ENCODE measurements at places on chromosomes 16 and 17.

DNA sequence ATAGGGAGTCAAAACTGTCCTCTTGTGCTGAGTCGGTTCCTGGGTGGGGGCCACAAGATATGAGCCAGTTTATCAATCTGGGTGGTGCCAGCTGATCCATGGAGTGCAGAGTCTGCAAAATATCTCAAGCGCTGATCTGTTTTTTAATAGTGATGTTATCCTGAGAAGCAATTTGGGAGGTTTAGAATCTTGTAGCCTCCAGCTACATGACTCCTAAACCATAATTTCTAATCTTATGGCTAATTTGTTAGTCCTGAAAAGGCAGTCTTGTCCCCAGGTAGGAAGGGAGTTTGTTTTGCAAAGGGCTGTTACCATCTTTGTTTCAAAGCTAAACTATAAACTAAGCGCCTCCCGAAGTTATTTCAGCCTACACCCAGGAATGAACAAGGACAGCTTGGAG is 1.7 kb downstream of the TSPAN10 start:
- no peak for DNase-seq

- DNase-seq = no peak
Measured at GRCh38 chr17:49592263-49592662, 16.6 kb downstream of the NXPH3 start.

DNA sequence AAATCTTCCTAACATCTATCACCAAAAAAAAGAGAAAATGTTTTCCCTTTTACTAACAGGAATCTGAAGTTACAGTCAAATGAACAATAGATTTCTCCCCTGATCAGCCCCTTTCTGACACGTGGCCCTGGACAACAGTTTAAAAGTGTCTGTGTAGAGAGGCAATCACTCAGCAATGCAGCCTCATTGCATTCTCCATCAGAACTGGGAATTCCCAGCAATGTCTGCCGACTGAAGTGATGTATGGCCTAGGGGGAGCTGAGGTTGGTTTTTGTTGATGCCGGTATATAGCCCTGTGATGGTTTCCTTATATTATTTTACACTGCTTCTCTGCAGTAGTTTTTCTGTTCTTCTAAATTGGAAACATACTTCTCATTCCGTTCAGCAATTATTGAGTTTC is 904.3 kb upstream of the CDH8 start:
- DNase-seq = no peak

DNA sequence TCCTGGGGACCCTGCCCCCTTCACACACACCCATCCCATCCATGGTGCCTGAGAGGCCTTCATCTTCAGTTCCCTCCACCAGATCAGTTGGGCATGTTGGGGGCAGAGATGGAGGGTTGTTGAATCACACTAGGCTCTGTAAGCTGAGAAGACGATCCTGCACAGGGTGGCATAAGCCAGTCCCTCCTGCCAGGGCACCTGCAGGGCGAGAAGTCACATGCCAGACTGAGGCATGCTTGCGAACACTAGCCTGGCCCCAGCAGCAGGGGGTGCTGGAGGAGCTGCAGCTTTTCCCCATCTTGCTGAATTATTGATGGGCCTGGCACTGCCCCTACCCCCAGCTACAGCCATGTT is 6.1 kb upstream of the TBX2 start:
- peak; percentile 72 for DNase-seq

GRCh38 chr16:23640931-23641765 is at the start of the genes DCTN5 and PALB2:
Gene DCTN5, plus strand, starts transcription at chr16:23641466. Its CDS starts 77 bp downstream, at chr16:23641543.
Gene PALB2, minus strand, starts transcription at chr16:23641310. Its CDS starts 153 bp downstream, at chr16:23641157.
- peak; percentile 92 for DNase-seq

GRCh38 chr17:7405350-7406234 is 1.7 kb upstream of the TMEM256 start:
- DNase-seq = no peak

GRCh38 chr16:67116388-67117311 is 6.9 kb downstream of the PHAF1 start:
- no peak for DNase-seq

DNA sequence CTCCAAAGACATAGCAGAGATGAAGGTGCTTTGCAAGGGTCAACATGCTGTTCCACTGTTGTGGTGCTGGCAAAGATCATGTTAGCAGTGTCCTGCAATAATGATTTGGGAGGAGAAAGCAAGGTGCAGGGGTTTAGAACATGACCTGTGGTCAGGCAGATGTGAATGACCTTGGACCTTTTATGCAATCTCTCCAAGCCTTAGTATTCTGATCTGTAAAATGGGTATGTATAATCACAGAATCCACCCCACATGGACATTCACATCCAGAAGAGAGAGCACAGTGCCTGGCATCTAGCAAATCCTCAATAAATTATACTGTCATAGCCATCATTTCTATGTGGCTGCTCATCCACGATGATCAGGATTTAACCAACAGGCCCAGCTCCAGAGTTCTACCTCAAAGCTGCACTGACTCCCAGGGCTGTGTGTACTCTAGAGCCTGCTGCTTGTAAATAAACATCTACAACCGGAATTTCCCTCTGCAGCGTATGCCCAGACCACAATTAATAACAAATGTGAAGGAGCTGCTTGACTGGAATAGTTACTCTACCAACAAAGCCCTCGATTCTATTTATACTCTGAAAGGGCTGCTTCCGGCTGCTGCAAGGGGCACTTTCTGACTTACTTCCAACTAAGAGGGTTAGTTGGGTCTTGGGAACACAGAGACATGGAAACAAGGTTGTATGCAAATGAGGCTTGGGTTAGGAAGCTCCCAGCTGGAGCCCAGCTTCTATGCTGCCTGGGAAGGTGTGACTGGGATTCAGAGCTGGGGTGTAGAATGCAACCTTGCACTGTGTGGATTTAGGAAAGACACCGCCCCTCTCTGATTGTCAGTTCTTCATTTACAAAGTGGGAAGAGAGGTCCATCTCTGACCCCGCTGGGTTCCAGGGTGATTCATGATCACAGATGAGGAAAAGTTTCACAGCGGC is 265.2 kb downstream of the XYLT1 start:
- DNase-seq = no peak

- DNase-seq = no peak
Measured at GRCh38 chr17:75325827-75326225, 36.6 kb upstream of the SLC25A19 start.

GRCh38 chr16:10943064-10943353 is 741 bp upstream of the DEXI start:
- no peak for DNase-seq

- no peak for DNase-seq
Measured at GRCh38 chr16:88939972-88940861, 36.8 kb downstream of the CBFA2T3 start.

- DNase-seq = peak; percentile 75
Measured at GRCh38 chr17:4980644-4981216, 6.7 kb downstream of the CAMTA2 start.

- no peak for DNase-seq
Measured at GRCh38 chr17:73490851-73491250, 153.4 kb downstream of the SDK2 start.

- DNase-seq = peak; percentile 26
Measured at GRCh38 chr17:78255953-78256706, 24.7 kb downstream of the TMEM235 start.

GRCh38 chr16:59045501-59045900 is 311.4 kb upstream of the GOT2 start:
- no peak for DNase-seq

- peak; percentile 70 for DNase-seq
Measured at GRCh38 chr16:84922351-84923120, 88.8 kb downstream of the ZDHHC7 start.

- no peak for DNase-seq
Measured at GRCh38 chr17:49667854-49668253, 10.0 kb downstream of the SPOP start.

DNA sequence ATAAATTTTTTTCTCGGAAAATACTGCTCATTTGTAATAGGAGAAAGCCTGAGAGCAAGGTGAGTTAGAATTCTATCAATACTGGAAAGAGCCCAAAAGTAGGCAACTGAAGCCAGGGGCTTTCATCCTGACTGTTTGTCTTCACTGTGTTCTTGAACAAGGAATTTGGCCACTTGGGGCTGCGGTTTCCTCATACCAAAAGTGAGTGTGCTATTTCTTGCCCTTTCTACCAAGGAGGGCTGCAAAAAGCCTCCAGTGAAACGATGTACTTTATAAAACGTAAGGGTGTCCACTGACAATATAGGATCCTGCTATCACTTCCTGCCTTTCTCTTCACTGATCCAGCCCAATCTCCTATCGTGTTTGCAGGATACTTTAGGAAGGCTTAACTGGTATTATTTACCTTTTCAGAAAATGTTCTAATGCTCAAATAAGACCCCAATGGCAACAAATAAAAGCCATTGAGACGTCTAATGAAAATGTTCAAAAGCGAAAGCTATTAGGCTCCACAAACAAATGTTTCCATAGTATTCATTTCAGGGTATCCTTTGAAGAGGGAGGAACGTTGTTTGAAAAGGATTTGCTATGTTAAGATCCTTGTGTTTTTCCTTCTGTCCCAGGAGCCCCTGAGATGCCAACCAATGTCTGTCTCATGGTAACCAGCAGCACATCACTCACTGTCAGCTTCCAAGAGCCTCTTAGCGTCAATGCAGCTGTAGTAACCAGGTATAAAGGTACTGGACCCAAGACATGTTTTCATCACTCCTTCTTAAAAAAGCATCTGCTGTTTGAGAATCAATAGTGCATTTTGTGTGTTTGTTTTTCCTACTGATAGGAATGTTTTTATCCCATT is 219.3 kb upstream of the NOG start:
- DNase-seq = no peak

GRCh38 chr16:68298907-68299561 is 11.7 kb downstream of the SLC7A6OS start:
- no peak for DNase-seq

GRCh38 chr16:54722210-54722676 is 208.4 kb upstream of the IRX5 start:
- DNase-seq = no peak

DNA sequence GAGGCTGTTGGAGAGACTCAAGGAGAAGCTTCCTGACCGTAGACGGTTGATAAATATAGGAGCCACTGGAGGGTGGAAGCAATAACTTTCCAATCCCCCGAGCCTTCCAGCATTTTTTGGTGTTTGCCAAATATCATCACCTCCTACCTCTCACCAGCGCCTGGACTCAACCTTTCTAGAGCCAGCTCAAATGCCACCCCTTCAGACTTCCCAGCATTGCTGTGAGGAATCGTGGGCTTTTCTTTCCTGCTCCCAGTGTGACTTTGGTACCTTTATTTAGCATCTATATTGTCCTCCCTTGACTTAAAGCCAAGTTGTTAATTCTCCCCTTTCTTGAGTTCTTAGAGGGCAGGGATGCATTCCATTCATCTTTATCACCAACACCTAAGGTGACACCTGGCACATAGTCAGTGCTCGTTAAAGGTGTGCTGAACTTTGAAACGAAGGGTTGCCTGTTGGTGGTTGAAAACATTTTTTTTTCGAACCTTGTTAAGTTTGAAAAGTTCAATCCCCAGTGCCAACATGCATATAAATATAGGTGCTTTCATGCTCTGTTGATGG is 35.3 kb upstream of the CCR7 start:
- no peak for DNase-seq

DNA sequence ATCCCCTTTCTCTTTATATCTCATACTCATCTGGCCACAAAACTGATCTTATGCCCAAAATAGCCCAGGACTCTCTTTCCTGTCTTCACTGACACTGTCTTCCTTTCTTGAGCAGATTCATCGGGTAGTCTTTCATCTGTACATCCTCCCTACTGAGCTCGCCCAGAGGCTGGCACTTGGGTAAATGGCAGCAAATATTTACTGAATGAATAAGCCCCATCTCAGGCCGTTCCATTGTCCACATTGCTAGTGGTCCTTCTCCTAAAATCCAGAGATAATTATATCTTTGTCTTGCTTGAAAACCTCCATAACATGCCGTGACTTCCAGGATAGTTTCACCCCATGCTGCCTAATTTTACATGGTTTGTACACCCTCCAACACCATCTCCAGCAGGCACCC is 158.1 kb upstream of the SDK2 start:
- no peak for DNase-seq

GRCh38 chr17:60993497-60993896 is 315.8 kb downstream of the BCAS3 start:
- DNase-seq = no peak

DNA sequence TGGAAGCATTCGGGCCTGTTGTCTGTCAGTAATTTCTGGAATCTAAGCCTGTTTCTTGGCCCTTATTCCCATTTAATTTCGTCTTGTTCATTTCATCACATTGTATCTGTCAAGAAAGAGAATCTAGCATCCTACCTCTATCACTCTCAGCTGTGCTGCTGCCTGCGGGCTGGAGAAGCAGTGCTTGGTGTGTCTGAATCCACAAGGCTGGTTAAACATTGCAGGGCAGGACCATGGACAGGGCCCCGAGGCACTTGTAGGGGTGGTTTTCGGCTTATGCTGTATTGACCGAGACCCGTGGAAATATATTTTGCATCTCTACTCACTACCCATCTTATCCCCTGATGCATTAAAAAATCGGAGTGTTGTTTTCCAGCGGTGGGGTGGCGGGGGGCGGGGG is 3.1 kb downstream of the RAB11FIP4 start:
- no peak for DNase-seq

- no peak for DNase-seq
Measured at GRCh38 chr16:75632857-75633256, 9.8 kb upstream of the ADAT1 start.

DNA sequence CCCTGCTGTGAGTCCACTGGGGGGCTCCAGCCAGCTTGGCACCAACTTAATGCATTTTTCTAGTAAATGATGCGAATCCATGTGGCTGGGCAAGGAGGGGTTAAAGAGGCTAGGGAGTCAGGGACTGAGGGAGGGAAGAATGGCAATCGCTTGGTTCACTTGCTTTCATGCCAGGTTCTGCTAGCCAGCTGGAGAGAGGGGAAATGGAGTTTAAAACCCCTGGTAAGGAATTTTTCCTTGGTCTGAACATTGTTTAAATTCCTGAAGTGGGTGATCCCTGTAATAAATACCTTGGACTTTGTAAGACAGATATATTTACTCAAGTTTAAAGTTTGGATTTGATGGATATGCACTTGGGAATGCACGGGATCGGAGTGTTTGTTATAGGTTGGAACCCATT is 22.8 kb downstream of the ANKFN1 start:
- DNase-seq = no peak

DNA sequence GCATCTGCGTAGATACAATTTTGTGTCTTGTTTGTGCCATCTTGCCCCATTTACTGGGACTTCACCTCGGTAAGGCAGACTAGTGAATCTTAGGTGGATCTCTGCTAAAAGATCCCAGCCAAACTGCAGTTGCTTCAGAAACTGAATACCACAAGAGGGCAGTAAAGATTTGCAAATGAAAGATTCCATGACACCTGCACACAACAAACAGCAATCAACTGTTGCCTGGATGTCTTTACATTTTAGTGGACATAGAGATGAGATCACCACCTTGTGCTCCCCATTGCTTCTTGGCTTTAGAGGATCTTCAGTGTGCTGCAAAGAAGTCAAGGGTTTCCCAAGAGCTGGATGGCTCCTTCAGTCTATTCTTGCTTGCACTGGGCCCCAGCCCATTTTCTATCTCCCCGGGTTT is 119.2 kb upstream of the CACNG5 start:
- DNase-seq = peak; percentile 81

- no peak for DNase-seq
Measured at GRCh38 chr17:49241692-49242397, 11.3 kb upstream of the PHOSPHO1 start.

GRCh38 chr16:66905633-66906539 is 12.8 kb downstream of the CDH16 start:
- DNase-seq = no peak

- DNase-seq = no peak
Measured at GRCh38 chr17:82339634-82340580, 6.3 kb upstream of the SECTM1 start.

Data from SK-N-DZ (cell line).